Neural progenitor cell (in vitro differentiated cells): ENCODE measurements at places on chromosomes 7 and 10.

DNA sequence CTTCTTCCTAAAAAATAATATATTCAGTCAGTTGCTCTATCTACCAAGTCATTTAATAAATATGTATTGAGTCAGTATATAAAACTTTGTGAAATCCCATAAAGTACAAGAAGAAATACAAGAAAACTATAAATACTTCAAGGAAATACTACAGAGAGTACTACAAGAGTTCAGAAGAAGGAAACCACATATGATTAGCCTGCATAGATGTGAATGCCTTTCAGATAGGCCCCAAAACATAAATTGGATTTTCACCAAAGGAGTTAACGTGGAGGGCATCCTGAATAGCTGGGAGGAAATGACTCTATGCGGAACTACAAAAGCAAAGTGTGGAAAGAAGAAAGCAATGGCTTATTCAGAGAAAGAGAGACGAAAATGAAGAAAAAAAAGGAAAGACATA is 120.1 kb downstream of the LRRN3 start:
- no peak for DNase-seq

DNA sequence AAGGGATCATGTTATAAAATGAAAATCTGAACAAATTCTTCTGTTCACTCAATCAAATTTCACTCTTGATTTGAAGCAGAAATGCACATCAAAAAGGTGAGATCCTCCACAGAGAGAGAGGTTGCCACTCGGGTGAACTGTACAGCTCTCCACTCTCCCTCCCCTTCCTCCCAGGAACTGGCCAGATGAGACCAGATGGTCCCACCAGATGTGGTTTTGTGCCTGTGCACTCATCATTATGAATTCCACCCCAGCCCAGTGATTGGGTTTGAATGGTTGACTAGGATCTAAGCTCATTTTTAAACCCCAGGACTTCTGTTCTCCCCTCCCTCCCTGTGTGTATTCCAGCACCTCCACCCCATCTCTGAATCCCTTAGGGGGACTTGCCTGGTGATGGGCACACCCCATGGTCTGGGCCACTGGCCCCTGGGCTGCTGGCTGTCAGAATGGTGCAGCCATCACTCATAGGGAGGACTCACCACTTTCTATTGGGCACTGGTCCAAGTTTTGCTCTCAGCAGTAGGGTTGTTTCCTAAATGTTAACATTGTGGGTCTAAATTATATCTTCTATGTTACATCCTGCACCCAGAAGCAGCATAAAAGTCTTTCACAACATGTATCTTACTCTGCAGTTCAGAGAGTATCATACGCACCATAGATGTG is 393.1 kb downstream of the TNS3 start:
- DNase-seq: no peak

DNA sequence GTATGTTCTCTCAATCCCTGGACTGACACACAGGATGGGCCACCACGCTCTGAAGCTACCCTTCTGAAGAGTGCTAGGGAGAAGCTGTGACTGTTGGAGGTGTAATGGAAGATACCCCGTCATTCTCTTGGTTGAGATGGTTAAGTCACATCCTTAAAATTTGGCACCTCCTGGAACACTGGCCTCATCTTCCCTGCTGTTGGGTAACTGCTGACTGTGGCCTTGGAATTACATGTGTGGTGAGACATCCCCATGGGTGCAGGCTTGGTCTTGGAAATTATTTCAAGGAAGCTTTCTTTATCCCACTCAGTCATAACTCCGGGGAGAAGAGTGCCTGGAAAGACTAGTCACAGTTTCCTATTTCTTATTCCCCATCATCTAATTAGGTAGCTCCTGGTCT is 62.0 kb downstream of the LRMDA start:
- no peak for DNase-seq

DNA sequence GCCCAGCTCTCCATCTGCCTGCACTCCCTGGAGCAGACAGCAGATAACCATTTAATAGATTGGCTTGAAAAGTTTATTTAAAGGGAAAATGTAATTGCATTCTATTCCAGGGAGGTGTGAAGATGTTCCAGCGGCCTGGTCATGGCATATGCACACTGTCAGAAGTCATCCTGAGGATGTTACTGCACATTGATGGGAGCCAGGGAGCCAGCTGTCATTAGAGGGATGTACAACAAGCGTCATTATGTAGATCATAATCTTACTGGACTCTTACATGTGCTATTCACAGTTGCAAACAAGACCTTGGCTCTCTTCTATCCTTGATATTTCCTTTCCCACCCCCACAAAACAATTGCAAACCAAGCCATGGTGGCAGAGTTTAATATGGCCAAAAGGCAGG is 65.4 kb downstream of the FAM204A start:
- DNase-seq: no peak

DNA sequence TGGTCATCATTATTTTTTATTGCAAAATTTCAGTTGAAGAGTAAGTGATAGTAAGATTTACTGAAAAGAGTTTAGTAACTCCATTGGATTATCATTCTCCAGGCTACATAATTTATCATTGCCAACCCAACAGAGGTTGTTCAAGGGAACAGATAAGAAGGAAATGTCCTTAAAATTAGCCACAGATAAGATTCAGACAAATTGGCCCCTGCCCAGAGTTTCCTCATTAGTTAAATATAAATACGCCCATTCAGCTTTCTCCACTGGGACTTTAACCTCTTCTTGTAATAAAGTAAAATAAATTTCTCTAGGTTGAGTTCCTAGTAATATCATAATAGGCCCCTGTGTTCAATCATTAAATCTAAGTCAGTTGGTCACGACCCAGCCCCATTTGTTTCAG is 27.7 kb upstream of the PHYHIPL start:
- no peak for DNase-seq

DNA sequence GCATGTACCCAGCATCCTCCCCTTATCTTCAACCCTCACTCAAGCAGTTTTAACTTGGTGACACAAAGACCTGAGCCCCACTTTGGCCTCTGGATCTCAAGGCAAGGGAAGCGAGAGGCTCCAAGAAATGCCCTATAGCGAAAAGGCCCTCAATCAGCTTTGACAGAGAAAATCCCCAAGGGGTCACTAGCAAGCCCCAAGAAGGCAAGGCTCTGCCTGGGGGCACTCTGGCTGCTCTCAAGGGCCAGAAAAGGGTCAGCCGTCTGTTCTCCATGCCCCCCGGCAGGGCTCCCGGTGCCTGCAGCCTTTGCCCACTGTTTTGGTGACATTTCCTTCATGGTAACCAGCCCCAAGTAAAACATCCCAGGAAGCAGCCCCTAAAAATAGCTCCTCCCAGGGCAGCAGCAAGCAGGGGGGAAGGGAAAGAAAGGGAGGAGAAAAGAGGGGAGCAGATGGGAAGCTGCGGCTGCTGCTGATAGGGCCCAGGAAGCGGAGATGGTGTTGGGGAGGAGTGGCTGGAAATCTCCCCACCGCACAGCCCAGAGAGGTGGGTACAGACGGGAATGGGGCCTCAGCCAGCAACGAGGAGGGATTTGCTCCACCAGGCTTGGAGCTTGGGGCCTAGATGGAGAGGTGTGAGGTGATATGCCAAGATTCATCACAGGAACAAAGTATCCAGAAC is 7.1 kb downstream of the CAMK2G start:
- DNase-seq: no peak

- no peak for DNase-seq
Measured at GRCh38 chr10:64113792-64114191, 592.6 kb downstream of the REEP3 start.

DNA sequence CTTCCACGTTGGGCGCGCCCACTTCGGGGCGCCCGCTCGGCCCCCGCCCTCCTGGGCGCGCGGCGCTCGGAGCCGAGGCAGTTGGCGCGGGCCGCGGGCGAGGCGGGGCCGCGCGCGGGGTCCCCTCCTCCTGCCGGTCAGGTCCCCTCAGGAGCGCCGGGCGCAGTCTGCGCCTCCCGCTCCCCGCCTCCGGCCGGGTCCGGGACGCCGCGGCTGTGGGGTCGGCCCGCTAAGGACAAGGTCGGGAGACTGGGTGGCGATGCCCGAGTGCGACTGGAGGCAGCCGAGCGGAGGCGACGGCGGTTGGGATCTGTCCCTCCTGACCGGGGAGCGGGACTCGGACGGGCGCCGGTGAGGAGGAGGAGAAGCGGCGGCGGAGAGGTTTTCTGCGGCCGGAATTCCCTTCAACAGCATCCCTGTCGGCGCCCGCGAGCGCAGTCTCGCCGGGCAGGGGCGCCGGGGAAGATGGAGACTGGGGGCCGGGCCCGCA is at the start of gene ATRNL1:
TSS of gene ATRNL1 (plus strand) at position 80 of the 490 bp plus-strand sequence. CDS start at position 466, 386 bp downstream.
- DNase-seq: peak; percentile 76

GRCh38 chr7:55475855-55476803 is 96.2 kb downstream of the VOPP1 start:
- DNase-seq: no peak

DNA sequence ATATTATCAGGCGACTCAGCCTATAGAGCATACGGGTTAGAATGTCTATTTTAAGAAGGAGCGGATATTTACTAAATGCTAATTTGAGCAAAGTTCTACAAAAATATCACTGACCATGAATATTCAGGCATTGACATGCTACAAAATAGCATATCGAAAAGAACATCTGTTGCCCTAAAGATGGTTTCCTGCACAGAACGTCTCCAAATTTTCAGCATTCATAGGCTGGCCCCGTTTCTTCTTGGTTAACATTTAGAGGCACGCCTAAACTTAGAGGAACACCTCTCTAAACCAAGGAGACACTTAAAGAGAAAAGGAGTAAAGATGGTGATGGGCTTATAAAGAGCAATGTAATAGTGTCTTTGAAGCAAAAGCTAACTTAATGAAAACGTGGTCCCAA is 1.3 kb upstream of the MINPP1 start:
- no peak for DNase-seq

GRCh38 chr7:99366646-99367045 is 7.9 kb upstream of the ARPC1B start:
- DNase-seq: peak; percentile 48

GRCh38 chr7:22791204-22792158 is 31.2 kb downstream of the TOMM7 start:
- DNase-seq: no peak
